GM13977 (cell line): ENCODE measurements at places on chromosomes 16 and 17.
A peak's percentile ranks its signal among the peaks of the same experiment; 100 is the strongest.

- no peak for DNase-seq
Observed at GRCh38 chr16:9970796-9971195, 211.4 kb downstream of the GRIN2A start.

DNA sequence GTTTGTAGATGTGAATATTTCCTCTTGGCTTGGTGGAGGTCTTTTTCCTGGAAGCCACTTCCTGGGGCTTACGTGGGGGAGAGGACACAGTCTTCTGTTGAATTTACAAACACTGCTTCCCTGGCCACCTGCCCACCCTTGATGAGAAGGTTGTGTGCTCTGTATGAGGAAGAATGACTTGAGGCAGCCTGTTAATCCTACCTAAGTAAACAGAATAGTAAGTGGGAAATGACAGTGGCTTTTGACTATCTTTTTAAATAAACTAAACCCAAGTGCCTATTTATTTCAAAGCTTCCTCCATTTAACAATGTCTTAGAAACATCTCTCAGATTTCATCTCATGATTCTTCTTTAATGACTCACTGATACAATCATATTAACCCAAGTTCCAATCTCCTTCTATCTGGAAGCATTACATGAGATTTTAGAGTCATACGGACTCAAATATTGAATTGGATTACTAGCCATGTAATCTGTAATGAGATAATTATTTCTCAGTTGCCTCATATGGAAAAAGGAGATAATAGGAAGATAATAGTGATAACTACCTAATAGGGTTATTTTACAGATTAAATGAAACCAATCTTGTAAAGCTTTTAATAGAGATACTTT lies 96.6 kb upstream of the SMIM36 start:
- no peak for DNase-seq

DNA sequence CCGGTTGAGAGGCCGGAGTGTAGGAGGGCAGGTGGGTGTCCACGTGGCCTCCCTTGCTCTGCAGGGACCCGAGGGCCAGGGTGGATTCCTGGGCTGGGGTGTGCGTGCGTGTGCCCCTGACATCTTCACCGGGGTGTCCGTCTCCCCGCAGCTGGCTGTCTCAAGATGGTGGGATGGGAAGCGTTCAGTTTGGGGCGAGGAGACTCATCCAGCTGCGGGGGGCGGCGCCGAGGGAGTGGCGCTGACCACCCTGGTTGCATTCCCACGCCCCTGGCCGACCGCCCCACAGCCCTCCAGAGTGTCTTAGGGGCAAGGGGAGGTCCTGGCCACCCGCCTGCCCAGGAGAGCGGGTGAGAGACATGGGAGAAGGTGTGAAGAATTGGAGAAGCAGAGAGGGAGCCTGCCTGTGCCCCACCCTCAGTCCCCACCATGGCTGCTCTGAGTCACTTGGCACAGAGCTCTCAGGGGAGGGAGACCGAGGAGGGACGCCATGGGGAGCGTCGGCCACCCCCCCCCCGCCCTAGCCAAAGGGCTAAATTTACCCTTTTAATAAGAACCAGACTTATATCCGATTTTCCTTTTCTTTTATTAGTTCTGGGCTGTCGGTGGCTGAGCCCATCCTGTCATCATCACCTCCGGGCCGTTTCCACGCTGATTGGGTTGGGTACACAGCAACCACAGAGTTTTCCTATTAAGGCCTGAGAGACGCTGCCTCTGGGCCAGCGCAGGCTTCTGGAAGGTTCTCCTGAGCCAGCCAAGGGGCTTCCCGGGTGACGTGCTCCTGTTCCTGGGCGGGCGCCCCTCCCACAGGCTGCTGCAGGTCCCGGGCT lies 22.0 kb downstream of the BAHCC1 start:
- no peak for DNase-seq

DNA sequence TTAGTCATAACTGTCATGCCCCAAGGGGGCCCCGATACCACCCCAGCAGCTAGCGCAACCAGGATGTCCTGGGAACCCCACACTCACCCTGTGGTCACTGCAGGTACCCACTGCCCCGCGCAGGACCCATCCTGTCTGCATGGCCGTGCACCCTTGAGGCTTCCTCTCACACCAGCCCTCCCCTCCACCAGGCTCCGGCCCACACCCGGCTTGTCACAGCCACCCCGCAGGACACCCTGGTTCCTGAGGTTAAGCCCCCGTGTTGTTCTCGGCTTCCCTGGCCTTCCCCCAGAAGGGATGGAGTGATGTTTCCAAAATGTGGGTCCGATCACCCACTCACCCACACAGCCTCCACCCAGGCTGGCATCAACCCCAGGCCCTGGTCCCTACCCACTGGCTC lies 7.5 kb downstream of the DNASE1L2 start:
- no peak for DNase-seq

- no peak for DNase-seq
Observed at GRCh38 chr17:66682283-66682682, 152.6 kb upstream of the CACNG5 start.

DNA sequence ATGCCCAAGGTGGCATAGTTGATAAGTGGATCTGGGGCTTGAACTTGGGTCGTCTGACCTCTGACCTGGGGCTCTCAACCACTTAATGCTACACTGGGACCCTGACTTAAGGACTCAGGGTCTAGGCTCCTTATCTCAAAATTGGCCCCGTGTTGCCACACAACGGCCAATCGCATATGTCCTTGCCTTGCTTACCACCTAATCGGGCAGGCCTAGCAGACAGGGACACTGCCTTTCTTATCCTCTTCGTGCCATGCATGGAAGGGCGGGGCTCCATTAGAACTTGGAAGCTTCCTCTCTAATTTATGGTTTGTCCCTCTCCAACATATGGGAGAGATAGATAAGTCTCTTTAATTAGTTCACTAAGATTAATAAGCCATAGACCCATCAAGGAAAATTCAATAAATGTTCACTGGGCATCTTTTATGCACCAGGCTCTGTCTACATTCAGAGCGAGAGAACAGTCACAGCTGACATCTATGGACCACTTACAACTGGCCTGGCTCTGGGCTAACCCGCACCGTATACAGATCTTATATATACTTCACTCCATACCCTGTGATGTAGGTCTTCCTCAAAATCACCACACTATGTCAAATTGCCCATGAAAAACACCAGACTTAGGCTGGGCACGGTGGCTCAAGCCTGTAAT lies 35.1 kb downstream of the CDH1 start:
- no peak for DNase-seq

- no peak for DNase-seq
Observed at GRCh38 chr17:33802349-33803198, 452.5 kb upstream of the CCL2 start.

DNA sequence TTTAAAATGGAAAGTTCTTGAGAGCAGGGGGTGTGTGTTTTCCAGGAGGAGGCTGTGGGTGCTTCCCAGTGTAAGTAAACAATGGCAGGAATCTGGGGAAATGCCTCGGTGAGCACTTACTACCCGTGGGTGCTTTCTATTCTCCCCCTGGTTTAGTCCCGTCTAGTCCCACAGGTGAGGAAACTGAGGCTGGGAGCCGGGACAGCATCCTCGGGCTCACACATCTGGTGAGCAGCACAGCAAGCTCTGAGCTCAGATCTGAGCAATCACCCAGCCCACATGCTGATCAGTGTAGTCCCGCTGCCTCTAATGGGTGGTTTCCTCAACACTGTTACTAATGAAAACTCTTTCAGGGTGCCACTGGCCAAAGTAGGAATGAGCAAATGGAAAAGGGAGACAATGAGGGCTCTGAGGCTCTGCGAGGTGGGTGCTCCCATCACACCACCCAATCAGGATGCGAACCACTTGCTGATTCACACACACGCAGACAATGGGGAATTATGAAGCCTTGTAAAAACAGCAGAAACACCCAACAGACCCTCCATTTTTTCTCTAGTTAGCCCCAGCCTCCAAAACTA lies 202.6 kb downstream of the PARN start:
- no peak for DNase-seq

GRCh38 chr17:44827863-44828262 lies 2.2 kb downstream of the GJC1 start:
- no peak for DNase-seq

GRCh38 chr16:67801883-67802282 lies 4.5 kb downstream of the RANBP10 start:
- DNase-seq = no peak

- DNase-seq = peak; percentile 44
Observed at GRCh38 chr16:47461598-47462266, 601 bp downstream of the PHKB start.

DNA sequence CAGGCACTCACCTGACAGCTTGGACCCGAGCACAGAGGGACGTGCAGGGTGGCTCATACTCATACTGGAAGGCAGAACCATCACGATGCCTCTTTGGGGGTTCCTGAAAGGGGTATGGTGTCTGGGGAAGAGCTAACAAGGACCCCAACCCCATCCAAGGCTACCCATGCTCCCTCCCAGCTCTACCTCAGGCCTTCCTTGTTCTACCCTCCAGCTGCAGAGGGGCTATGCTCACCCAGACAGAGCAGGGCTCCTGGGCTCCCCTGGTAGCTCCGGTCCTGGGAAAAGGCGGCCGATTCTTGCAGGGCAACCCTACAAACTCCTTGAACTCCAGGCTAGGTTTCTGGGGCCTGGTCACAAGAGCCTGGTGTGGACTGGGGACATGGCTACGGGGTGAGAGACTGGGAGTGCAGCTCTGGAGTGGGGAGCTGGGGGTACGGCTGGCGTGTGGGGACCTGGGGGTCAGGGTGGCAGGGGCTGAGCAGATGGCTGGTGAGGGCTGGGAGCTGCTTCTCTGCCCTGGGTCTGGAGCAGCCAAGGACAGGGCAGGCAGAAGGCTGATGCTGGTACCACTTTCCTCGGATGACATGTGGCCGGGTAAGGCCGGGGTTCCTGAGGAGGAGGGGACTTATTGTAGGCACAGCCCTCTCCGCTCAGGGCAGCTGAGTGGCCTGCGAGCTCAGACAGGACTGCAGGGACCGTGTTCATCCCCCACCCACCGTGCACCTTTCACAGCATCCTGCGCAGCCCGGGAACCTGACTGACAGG lies 2.1 kb downstream of the ACD start:
- DNase-seq = no peak

GRCh38 chr17:41133880-41134735 lies 6.2 kb downstream of the KRTAP4-6 start:
- DNase-seq = no peak

- DNase-seq = no peak
Observed at GRCh38 chr17:8146381-8147140, 5.6 kb downstream of the PER1 start.

GRCh38 chr16:4390266-4391260 lies 18.9 kb downstream of the VASN start:
- no peak for DNase-seq

DNA sequence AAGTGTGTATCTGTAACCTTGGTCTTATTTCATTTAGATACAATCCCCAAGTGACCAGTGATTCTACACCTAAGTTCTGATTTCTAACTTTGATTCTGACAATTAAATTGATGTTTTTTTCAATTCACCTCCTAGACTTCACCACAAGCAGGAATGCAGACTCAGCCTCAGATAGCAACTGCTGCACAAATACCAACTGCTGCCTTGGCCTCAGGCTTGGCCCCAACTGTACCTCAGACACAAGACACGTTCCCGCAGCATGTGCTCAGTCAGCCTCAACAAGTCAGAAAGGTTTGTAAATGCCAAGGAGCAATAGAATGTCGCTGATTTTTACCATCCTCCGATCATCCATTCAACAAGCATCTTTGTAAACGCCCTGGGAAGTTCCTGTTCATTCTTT lies 177.7 kb downstream of the MRTFB start:
- DNase-seq = no peak

DNA sequence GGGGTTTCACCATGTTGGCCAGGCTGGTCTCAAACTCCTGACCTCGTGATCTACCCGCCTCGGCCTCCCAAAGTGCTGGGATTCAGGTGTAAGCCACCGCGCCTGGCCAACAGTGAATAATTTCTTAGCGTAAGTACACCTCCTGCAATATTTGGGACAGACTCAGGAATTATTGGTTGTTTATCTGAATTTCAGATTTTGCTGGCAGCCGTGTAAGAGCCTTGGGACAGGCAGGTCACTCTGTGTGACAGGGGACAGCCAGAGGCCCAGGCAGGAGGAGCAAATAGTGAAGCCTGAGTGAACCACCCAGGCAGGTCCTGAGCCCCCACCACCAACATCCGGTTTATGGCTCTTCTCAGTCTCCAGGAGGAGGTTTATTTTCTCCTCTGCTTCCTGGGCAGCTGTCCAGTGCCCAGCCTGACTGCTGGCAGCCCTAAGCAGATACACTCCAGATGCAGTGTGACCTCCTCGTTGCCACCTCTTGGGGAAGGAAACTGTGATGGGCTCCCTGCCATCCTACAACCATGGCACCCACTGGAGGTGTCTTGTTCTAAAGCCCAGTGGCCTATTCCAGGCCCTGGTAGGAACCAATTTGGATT lies 26.2 kb upstream of the ADORA2B start:
- no peak for DNase-seq

DNA sequence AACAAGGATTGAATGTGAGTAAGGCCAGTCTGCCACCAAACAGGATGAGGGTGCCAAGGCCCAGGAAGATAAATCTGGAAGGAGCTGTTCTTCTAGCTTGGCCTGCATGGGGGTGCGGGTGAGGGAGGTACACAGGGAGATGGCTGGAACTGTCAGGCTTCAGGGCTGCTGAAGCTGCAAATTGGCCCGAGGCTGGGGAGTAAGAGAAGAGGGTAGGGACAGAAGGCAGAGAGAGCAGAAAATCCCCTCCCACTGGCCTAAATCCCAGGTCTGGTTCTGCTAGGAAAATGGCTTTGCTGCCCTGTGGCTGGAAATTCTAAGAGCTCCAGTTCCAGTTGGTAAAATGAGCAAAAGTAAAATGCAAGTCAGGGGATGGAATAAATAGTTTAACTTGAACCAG lies 87.9 kb downstream of the CCDC182 start:
- no peak for DNase-seq

DNA sequence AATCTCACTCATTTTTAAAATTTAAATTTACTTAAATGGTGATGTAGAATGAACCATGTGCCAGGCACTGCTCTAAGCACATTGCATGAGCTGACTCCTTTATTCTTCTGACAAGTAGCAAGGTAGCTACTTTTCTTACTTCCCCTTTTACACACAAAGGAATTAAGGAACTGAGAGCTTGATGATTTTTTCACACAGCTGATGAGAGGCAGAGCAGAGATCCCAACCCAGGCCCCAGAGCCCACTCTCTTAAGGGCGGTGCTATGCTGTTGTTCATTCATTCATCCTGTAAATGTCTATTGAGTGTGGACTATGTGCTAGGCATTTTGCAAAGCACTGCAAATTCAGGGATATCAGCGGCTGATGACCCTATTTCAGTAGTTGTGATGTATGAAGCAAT lies 17.9 kb downstream of the SEC14L5 start:
- DNase-seq = peak; percentile 89
